ENCODE measurements at places on chromosomes 2 and 18.
A peak's percentile ranks its signal among the peaks of the same experiment; 100 is the strongest.

DNA sequence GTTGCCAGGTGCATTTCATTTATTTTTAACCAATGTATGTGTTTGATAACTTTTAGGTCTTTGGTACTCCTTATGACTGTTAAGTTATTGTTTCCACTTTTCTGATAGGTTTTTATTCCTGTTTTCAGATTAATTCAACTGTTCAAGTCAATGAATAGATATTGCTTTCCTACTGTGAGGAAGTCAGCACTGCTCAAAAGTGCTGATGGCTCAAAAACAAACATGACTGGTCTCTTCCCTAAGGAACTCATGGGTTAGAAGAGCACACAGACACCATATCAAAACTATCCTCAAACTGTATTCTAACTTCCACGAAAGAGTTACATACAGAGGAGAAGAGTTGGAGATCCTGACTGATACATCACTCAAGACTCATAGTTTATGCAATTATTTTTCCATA is 39.9 kb upstream of the REG3G start:
- no peak for DNase-seq

DNA sequence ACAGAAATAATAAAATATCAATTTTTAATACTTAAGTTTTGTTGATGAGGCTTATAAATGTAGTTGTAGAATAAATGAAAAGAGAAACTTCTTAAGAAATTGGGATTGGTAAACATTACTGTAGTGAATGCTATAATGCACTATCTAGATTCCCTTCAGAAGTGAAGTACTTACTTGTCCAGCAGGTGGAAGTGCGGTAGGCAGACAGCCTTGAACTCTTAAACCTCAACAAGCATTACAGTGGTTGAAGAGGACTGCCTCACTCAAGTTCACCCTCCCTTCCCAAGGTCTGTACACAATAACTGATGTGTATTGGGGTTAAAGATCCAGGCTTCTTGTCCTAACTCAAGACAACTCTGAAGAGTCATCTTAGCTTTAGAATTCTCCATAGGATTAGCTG is 931.0 kb upstream of the LRRTM1 start:
- no peak for DNase-seq

GRCh38 chr2:180966378-180966777 is 14.0 kb upstream of the UBE2E3 start:
- no peak for DNase-seq

DNA sequence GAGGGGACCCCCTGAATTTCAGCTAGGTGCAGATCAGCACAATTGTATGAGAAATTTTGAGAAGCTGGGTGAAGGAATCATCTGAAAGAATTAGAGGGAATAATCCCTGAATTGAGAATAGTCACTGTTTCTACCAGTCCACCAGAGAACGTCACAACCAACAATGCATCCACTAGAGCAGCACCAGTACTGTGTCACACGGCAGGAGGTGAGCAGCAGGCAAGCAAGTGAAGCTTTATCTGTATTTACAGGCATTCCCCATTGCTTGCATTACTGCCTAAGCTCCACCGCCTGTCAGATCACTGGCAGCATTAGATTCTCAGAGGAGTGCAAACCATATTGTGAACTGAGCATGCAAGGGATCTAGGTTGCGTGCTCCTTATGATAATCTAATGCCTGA is 40.7 kb downstream of the GDF7 start:
- no peak for DNase-seq

DNA sequence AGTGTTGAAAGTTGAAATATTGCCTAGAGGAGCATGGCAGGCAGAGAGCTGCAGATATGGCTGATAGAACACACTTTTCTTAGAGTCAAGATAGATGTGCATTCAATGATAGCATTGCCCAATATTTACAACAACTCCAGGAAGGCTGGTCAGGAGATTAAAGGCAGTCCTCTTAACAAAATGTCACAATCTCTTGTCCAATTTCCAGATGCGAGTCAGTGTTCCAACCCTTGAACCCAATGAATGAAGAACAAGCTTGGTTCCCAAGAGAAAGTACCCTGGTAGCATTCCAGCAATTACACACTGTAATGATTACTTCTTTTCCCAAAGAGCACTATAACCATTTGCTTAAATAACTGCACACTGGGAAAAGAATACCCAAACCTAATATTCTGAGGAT is 839.4 kb upstream of the VRK2 start:
- no peak for DNase-seq

- peak; percentile 73 for DNase-seq
Measured at GRCh38 chr2:206614811-206615210, 27.5 kb upstream of the FAM237A start.

- peak; percentile 30 for DNase-seq
Measured at GRCh38 chr2:171086352-171087290, 74.1 kb downstream of the TLK1 start.

- no peak for DNase-seq
Measured at GRCh38 chr2:31522786-31523185, 58.0 kb downstream of the SRD5A2 start.

- no peak for DNase-seq
Measured at GRCh38 chr18:69494841-69495240, 94.2 kb downstream of the DOK6 start.

DNA sequence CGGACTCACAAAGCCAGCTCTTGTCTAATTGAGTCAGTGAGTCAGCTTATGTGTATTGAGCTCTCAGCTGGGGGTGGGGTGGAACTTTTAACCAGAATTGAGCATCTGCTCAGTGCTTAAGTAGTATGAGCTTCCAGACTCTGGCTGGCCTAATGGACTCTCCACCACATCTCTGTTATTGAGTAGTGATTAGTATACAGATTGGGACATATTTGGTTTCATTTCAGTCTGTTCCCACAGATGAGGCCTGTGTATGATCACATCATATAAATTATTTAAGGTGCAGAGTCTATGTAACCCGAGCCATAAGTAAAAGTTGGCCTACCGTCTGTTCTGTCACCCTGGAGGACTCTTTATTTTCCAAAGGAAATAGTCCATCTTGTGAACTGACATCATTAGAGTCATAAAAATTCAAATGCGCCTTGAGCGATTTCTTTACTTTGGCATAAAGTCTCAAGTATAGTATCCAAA is 152.1 kb downstream of the THSD7B start:
- DNase-seq, result no peak

DNA sequence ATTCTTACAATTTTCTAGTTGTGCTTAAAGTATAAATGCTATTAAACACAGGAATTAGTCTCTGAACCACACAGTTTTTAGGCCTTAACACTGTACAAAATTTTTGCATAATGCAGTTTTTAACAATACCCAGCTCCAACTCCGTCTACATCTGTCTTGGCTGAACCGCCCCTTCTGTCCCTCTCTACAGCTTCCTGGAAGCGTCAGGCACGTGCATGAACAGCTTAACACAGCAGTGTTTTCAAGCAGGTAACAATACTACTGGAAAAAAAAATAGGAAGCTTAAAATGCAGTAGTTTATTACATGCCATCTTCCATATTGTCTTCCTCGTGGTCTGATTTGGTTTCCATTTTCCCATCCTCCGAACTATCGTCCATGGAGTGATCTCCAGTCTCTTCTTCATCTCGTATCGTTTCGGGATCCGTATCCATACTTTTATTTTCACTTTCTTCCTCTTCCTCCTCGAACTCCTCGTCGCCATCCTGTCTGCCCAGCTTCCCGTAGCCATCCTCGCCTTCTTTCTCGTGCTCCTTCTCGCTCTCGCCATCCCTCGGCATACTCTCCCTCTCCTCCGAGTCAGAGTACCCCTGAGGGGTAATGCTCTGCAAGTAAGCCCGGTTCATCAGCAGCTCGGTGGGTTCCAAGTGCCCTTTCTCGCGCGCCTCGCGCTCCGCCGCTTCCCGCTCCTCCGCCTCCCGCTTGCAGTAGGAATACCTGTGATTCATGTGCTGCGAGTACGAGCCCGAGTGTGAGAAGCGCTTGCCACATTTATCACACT is 130.6 kb downstream of the ZEB2 start:
- no peak for DNase-seq

- peak; percentile 51 for DNase-seq
Measured at GRCh38 chr2:219045937-219046550, 4.7 kb upstream of the CFAP65 start.

All from Daoy (cell line).